ENCODE measurements at places on chromosomes 7 and 10. TPM values are rescaled to one million over a fixed set of nuclear protein-coding genes. Genes with fewer than 3 reads are reported as not detected.

The TAX1BP1 gene
- total RNA-seq = 138 TPM

DNA sequence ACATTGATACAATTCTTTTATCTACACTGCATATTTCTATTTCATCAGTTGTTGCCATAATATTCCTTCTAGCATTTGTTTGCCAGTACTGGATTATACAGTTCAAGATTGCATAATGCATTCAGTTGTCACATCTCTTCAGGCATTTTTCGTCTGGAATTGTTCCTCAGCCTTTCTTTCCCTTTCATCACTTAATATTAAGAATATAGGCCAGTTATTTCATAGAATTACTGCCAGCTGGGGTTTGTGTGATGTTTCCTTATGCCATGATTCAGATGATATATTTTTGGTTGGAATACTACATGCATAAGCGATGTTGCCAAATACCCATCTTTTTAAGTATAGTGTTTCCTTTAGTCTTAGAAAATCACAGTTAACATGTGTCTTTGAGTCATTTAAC is 20.8 kb downstream of the KIFBP start:
- no peaks in the 10 kb centered on the region for H3K27me3 ChIP-seq
- peak overlapping the region; percentile 18 for H3K27ac ChIP-seq
- peaks cover 37% of the 10 kb centered on the region for H3K4me1 ChIP-seq
- H3K36me3 ChIP-seq = peaks cover 16% of the 10 kb centered on the region
- H3K4me3 ChIP-seq = no peak overlapping the region

The LIPK gene
- total RNA-seq = not detected

The PFKP gene
- total RNA-seq = 171 TPM

GRCh38 chr7:98107313-98107721 is 655 bp downstream of the LMTK2 start:
- peak overlapping the region; percentile 90 for H3K4me3 ChIP-seq
- DNase-seq = no peak
- H3K27me3 ChIP-seq = no peaks in the 10 kb centered on the region
- H3K4me1 ChIP-seq = peaks cover 20% of the 10 kb centered on the region
- peak overlapping the region; percentile 46 for H3K27ac ChIP-seq
- H3K36me3 ChIP-seq = 0 out of 2 replicates have a peak, but pooled peaks cover under 1% of the 10 kb centered on the region

- H3K36me3 ChIP-seq = peaks cover 6% of the 10 kb centered on the region
- no peaks in the 10 kb centered on the region for H3K27me3 ChIP-seq
- H3K4me3 ChIP-seq = no peak overlapping the region
Observed at GRCh38 chr7:26480156-26480555, 188.5 kb downstream of the SNX10 start.
